Coronary artery (tissue), 2 donors: ENCODE measurements at places on chromosomes 13 and 19.

GRCh38 chr13:110644892-110645521, 29.7 kb downstream of the NAXD start:
- DNase-seq, result no peak

DNA sequence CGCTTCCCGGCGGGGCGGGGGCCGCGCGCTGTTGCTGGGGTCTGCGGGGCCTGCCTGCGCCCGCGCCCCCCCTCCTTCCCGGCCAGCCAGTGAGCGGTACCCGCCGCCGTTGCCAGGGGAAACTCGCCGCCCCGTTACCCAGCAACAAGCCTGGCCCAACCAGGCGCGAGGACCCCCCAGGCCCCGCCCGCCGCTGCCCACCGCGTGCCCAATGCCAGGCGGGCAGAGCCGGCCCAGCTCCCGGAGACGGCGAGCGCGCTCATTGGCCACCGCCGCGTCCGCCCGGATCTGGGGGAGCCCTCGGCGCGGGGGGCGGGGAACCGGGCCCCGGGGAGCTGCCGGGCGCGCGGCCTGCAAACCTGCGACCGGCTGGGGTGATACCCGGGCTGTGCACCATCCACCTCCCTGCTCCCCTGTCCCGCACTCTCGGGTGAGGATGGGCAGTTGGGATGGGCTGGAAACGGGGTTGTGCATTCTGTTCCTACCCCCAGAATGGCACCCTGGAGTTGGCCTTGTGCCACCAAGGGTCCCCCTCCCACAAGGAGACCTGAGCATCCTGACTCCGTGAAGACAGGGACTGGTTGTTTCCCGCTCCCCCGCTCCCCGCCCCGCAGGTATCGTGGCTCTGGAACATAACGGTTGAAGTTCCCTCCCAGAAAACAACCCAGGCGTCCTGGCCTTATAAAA, 8.8 kb upstream of the BBC3 start:
- no peak for DNase-seq

DNA sequence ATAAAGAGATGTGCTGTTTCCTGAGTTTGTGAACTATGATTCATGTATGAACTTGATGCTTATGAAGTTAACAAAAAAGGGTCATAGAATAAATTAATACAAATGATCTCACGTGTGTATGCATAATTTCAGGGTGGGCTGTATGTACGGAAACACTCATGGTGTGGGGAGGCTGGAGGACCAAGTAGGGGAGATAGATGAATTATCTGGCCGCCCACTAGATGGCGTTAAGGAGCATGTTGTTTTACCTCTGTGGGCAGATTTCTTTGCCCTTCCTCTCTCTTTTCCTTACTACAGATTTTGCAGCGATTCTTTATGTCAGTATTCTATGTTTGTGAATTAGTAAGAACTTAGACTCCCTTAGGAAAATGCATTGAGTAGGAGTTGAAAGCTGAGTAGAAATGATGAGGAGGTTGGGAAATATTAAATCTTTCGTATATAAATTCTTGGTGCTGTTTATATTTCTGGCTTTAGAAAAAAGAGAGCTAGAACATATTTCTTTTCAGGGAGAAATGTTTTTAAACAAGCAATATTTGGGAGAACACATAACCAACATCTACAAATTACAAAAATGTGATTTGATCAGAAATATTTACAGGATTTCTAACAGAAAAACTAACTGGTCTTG, 47.4 kb upstream of the TMTC4 start:
- no peak for DNase-seq

GRCh38 chr19:19343762-19344161, 23.1 kb downstream of the MAU2 start:
- no peak for DNase-seq

DNA sequence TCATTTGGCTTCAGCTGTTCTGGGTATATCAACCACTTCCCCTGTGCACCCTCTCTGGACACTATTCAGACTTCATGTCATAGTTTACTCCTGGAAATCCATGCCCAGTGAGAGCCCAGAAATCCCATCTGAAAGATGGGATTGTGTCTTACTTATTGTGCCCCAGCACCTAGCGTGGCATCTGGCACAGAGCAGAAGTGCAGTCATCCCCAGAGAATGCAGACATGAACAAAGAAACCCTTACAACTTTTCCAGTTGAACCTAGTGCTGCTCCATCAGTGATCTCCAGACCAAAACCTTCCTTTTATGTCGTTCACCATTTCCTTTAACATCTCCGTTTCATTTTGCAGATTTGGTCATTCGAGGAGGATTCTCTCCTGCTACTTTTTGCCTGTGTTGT, 60.6 kb downstream of the MBNL2 start:
- no peak for DNase-seq

- no peak for DNase-seq
Observed at GRCh38 chr13:19587635-19588300, 26.4 kb upstream of the TPTE2 start.

GRCh38 chr13:21825186-21825585, 154.3 kb downstream of the FGF9 start:
- DNase-seq, result no peak

- DNase-seq, result no peak
Observed at GRCh38 chr19:55240713-55241020, 12.1 kb upstream of the TMEM86B start.

GRCh38 chr19:19520989-19521388, 5.0 kb downstream of the NDUFA13 start:
- DNase-seq, result no peak

DNA sequence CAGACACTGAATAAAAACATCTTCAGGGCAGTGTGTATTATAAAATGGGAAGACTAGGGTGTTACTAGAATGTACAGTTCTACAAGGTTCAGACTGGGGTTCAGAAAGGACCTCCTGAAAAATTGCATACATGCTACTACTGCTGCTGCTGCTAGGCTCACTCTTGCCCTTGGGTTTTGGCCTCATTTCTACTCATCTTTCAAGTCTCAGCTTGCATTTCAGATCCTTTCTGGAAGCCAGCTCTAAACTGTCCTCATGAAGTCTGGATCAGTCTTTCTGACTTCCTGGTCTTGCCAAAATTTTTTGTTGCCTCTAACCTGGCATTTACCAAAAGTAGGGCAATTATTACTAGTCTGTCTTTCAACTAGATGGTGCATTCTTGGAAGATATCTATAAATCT, 393.3 kb downstream of the DIAPH3 start:
- DNase-seq, result no peak
